ENCODE measurements at places on chromosomes 2 and 18.
A peak's percentile ranks its signal among the peaks of the same experiment; 100 is the strongest.

GRCh38 chr2:46825939-46826568, 89.6 kb downstream of the MCFD2 start:
- no peak for DNase-seq

DNA sequence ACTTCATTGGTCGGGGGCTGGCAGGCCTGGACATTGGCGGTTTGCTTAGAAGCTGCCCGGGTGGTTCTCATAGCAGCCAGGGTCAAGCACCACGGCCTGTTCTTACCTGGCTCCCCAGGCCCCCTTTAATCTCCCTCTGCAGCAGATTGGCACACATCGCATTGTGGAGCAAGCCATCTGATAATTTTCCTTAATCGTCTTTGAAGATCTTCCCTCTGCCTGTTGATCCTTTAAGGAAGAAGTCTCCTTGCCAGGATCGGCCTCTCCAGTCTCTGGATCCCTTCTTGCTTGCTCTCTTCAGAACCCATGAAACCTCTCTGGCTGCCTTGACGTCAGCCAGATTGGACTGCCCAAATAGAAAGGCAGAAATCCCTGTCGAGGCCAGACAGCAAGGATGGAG, 75.8 kb downstream of the NEDD4L start:
- no peak for DNase-seq

DNA sequence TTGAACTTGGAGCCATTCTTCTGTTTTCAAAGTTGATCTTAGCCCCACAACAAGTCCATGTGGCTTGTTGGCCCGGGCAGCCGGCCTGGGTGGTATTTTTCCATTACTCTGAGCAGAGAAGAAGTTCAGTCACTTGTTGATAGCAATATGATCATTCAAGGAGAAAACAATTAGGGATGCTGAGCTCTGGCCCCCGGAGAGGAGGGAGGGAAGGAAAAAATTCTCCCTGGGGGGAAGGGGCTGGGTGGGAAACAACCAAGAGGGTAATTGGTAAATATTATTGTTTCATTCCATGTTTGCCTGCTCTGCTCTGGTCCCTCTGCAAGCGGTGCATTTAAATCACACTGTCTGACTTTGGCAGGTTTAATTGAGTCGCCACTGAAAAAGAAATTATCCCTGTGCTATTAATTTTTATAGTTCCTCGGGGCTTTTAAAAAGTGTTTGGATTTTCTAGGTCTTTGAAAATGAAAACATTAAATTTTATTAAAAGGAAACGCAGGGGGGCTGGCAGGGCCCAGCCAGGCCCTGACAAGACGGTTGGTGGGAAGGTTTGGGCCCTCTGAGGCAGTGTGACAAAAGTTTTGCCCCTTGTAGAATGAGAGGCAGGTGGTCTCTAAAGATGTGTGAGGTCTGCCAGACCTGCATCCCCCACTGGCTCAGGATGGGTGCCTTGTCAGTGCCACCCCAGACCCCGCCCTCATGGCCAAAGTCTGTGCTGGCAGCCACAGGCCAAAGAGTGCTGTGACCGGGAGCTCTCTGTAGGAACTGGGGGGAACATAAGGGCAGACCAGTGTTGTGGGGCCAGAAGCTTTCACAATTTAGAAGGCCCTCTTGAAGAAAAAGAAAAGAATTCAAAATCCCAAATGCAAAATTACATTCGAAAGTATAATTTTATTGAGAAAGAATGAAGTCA, 52.5 kb upstream of the SLC14A2 start:
- peak; percentile 34 for DNase-seq

- DNase-seq = no peak
Measured at GRCh38 chr2:220478305-220479058, 851.1 kb downstream of the SLC4A3 start.

DNA sequence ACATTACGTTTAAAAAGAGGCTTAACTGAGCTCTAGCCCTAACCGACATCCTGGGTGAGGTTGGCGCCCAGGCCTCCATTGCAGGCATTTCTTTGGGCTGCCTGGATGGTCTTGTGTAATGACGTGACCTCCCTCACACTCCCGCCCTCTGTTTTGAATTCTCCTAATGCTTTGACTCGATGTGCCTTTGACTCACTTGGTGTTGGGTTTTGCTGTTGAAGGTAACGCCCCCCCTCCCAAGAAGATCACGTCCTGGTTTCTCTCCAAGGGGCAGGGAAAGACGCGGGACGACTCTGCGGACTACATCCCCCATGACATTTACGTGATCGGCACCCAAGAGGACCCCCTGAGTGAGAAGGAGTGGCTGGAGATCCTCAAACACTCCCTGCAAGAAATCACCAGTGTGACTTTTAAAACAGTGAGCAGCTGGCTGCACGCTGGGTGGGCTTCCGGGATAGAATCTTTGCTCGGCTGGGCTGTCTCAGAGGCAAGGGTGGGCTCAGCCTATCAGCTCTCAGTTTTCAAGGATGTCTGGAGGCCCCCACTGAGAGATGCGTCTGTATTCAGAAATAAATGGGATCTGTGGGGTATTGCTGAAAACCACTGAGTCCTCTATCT, 87.9 kb upstream of the ATG16L1 start:
- DNase-seq = no peak

DNA sequence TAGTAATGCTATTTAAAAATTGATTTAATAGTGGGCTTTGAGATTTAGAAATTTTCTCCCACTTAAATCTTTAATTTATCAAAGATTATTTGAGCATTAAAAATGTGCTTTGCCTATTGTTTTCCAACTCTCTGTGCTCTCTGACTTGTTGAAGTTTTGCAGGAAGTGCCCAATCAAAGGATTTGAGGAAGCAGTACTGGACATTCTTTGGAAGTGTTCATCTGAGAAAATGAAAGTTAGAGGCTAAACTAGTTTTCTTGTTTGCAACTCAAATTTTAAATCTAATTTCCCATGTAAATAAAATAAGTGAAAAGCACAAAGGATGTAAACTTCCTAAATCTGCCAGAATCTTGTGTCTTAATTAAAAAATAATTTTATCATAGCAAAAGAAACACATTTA, 89.1 kb downstream of the CAMKMT start:
- no peak for DNase-seq

- no peak for DNase-seq
Measured at GRCh38 chr2:177396703-177397460, 4.3 kb downstream of the AGPS start.

- no peak for DNase-seq
Measured at GRCh38 chr2:11154016-11154922, 998 bp upstream of the SLC66A3 start.

DNA sequence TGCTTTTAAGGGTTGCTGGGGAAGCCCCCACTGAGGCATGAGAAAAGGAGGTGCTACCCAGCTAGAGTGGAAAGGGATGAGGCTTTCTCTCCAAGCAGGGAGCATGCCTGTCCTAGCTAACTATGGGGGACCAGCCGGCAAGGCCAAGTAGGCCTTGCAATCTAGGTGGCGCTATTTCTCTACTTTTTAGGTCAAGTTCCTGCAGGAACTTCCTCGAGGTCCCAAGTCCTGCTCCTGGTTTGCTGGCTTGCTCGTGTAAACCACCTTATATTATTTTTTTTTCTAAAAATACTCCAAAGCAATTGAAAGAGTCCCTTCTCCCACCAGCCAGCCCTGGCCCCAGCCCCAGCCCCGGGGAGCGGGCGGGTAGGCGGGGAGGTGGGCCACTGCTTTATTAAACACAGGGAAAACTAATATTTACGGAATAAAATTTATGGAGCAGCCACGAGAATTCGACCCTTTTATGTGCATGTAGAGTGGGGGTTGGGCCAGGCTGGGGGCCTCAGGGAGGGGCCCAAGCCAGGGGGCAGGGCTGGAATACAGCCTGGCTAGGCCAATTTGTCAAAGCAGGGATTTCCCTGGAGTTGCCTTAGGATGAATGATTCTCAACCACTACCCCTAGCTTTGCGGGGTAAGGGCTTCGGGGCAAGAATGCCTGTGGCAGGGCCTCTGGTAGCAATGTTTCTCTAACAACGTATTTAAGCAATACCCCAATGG, 12.8 kb upstream of the IHH start:
- peak; percentile 91 for DNase-seq

DNA sequence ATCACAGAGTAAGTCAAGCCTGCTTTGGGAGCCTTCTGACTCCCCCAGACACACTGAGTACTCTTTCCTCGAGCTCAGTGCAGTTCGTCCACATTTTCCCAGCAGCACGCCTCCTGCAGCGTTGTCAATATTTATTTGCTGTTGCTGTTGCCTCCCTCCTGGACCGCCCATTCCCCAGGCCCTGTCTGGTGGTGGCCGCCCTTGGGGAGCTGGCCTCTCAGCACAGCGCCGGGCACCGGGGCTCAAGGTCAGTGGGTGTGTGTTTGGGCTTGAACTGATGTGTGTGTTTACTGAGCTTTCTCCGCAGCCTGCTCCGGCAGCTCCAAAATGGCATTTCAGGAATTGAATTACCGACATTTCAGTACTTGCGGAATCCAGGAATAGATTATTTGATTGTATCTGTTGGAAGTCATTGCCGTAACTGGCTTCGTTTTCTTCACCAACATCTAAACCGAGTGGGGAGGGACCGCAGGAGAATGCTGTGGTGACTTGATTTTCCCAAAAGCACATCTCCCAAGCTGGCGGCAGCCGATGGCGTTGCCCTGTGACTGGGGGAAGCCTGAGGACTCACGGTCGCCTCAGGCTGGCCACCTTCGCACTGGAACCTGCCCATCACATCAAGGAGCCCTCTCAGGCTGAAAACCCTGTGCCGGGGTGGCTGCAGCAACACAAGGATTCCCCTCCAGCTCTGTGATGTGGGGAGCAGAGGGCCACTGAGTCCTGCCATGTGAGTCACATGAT, 66.0 kb downstream of the HPCAL1 start:
- peak; percentile 49 for DNase-seq

- peak; percentile 36 for DNase-seq
Measured at GRCh38 chr2:227454323-227454860, 17.6 kb upstream of the AGFG1 start.

GRCh38 chr2:98769784-98770183, 38.9 kb upstream of the MGAT4A start:
- DNase-seq = no peak

- no peak for DNase-seq
Measured at GRCh38 chr2:154886316-154886715, 187.8 kb downstream of the KCNJ3 start.

GRCh38 chr2:239579524-239580198, 178.8 kb upstream of the HDAC4 start:
- DNase-seq = no peak

- DNase-seq = no peak
Measured at GRCh38 chr2:173223871-173224270, 130.8 kb upstream of the CDCA7 start.

DNA sequence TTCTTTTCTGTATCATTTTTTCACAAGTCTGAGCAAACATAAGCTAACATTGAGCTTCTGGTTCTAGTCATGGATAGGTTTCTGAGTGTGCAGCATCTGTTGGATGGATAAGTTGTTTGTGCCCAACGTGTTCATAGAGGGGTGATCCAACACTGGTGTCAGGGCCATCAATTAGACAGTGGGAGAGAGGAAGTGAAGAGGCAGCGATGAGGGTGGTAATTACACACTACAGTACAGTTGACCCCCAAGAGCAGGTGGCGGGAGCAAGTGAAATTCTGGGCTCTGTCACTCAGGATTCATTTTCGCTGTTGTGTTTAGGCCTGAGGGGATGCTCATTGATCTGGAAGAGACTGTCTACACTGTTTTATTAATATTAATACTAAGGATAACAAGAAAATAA, 180.0 kb upstream of the CXCR4 start:
- DNase-seq = no peak

GRCh38 chr2:236173729-236174607, 5.8 kb upstream of the GBX2 start:
- peak; percentile 76 for DNase-seq

- peak; percentile 0 for DNase-seq
Measured at GRCh38 chr2:16130906-16131400, 190.6 kb downstream of the MYCN start.

DNA sequence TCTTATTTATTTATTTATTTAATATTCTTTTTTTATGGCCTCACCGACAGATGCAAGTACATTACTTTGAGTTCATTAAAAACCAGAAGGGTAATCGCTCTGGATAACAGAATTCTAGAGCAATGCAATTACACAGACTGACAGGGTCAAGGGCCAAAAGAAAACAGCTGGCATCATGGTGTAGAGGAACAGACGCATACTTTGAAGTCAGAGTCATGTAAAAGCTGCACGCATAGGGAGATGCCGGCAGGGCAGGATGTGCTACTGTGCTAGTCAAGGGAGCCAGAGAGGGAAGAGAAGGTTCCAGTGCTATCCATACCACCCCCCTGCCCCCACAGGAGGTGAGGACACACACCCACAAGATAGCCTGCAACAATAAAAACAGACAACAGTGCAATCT, 115.2 kb upstream of the TFCP2L1 start:
- no peak for DNase-seq

DNA sequence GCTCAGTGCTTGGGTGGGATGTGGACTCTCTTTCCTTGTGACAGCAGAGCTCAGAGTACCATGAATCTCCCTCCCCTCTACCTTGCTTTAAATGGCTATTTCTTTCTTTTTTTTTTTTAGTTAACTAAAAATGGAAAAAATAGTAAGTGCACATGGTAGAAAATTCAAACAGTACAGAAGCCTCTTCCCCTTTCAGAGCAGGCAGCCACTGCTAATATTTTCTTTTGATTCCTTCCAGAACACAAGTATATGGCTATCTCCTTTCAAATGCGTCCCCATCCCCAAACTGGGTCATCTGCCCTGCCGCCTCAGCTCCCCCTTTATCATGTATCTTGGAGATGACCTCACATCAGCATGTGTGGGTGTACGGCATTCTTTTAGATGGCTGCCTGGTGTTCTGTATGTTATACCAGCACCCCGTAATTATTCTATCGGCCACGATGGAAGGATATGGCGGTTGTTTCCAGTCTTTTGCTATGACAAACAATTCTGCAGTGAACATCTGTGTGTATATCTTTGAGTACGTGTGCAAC, 70.5 kb upstream of the DLX2 start:
- no peak for DNase-seq

DNA sequence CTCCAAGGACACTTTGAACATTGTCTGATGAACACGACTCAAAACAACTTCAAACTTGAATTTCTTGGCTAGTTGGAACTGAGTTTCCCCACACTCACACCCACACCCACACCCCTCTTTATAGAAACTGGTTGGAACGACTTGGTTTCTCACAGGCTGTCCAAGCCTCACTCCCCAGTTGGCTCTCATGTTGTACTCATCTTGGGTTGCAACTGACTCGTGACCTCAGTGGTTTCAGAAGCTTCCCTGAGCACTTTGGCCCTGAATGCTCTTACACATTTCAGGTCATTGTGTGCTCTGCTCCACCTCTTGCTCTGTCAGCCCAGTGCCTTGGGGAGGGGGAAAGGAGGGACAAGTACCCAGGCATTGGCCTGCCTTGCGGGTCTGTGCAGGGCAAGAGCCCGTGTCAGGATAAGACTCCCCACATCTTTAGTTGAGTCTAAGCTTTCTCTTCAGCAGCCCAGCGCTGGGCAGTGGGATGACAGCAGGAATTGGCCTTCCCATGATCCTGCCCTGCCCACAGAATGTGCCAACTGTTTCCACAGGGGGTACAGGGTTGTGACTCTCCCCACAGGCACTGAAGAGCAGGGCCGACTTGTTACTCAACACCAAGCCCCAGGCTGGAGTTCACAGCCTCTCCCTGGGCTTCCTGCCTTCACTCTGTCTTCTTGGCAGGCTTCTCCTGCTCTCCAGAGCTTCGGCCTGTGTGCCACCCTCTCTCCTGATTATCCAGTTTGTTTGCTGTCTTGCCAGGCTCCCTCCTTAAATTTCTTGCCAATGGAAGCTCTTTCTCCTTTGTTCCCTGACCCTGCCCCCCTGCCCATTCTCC, 104.6 kb downstream of the RTN4 start:
- DNase-seq = no peak

- no peak for DNase-seq
Measured at GRCh38 chr2:220445429-220446105, 818.1 kb downstream of the SLC4A3 start.

GRCh38 chr2:223928113-223929006, 16.8 kb downstream of the WDFY1 start:
- DNase-seq = no peak

GRCh38 chr2:101123795-101124471, 27.2 kb downstream of the TBC1D8 start:
- DNase-seq = peak; percentile 25
